CD4-positive, alpha-beta T cell treated with Interleukin-1 beta for 1 hour (primary cell): ENCODE measurements at places on chromosomes 13 and 19.
A peak's percentile ranks its signal among the peaks of the same experiment; 100 is the strongest.

GRCh38 chr13:77377016-77377415 lies 50.1 kb upstream of the MYCBP2 start:
- no peak for DNase-seq

DNA sequence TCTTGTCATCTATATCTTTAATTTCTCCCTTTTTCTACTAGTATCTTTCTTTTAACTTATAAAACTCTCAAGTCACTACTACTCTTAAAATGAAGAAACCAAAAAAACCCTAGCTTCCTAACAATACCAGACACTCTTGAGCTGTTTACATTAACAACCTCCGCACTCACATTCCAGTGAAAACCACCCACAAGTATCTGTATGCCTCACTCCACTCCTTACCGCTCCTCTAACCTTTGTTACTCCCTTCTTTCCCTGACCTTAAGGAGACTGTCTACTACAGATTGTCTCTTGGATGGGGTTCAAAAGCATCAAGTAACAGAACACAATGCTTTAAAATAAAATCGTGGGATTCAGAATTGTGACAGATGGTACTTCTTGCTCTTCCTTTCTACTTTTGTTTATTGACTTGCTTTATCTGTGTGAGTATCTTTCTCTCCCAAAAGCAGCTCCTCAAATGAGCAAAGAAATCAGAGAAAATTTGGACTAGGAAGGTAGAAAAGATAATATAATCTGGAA lies 110.0 kb upstream of the FBXL3 start:
- DNase-seq = no peak

GRCh38 chr19:6023085-6023682 lies 45.2 kb upstream of the RANBP3 start:
- no peak for DNase-seq

DNA sequence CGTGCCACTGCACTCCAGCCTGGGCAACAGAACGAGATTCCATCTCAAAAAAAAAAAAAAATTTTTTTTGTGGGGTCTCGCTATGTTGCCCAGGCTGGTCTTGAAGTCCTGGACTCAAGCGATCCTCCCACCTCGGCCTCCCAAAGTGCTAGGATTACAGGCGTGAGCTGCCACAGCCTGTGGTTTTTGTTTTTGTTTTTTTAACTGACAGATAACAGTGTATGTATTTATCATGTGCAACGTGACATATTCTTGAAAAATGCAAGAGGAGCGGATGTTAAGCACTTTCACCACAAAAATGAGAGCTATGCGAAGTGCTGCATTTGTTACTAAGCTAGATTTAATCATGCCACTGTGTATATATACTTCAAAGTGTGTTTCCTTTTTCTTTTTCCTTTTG lies 49.0 kb downstream of the ARHGEF18 start:
- DNase-seq = no peak

- no peak for DNase-seq
Observed at GRCh38 chr19:29040951-29041350, 172.0 kb downstream of the UQCRFS1 start.

- DNase-seq = no peak
Observed at GRCh38 chr19:6680141-6680540, 10.2 kb upstream of the TNFSF14 start.

- no peak for DNase-seq
Observed at GRCh38 chr19:30283556-30283955, 88.6 kb upstream of the ZNF536 start.

DNA sequence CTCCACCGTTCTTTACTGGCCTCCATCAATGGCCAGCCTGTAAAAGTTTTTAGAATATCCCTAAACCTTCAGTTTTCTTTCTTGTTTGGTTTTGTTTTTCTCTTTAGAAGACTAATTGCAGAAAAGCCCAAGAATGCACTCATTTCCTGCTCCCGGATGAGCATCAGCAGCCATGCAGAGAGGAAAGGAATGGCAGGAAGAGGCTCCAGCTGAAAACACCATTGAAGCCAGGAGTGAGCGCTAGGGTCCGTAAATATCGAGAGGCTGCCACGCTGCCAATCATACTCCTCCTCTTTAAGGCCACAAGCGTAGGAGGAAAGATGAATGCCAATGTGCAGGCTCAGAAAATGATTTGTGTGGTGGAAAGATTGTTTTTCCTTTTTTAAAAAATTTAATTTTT lies 57.4 kb upstream of the UBE2L5 start:
- no peak for DNase-seq

- DNase-seq = no peak
Observed at GRCh38 chr19:19649580-19649995, 6.1 kb upstream of the GMIP start.

DNA sequence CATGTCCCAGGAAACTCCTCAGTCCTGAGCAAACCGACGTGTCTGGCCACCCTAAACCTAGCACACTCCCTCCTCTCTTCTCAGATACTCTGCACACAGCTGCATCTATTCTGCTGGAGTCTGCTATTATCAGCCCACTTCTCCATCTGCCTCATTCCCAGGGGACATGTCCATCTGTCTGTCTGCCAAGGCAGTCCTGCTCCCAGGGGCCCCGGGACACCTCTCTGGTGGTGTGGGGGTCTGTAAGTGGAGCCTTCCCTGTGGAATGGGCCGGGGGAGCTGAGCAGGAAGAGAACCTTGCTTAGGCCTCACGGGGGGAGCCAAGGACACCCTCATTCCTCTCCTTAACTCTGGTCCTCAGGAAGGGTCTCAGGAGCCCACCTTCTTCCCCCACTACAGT lies 72.7 kb downstream of the ERICH6B start:
- no peak for DNase-seq

GRCh38 chr19:34963573-34964406 lies at the start of gene ZNF792:
Gene ZNF792, minus strand, starts transcription at chr19:34964229. Its CDS starts 567 bp downstream, at chr19:34963662.
- peak; percentile 29 for DNase-seq

DNA sequence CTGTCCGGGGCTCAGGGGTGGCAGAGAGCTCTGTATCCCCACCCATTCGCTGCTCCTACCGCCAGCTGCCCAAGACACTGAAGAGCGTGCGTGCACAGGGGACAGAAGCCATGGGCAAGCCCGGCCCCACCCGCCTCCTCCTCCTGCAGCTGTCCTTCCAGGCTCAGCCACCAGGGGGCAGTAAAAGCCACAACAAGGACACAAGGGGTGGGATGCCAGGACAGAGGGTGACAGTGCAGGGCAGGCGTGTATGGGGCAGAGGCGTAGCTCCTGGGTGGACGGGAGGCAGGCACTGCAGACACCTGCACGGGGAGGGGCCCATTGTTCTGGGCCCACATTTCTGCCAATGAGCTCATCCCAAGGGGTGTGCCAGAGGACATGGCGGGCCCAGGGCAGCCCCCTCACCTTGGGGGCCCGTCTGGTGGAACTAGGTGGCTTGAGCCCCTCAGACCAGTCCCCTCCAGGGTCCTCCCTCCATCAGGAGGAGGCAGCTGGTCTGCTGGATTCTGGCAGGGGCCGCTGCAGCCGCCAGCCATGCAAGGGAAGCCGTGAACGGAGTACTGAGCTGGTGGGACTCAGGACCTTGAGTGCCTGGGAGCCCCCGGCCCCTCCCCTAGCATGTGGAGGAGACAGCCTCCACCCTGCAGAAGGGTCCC lies 61.2 kb downstream of the MLLT1 start:
- peak; percentile 81 for DNase-seq

DNA sequence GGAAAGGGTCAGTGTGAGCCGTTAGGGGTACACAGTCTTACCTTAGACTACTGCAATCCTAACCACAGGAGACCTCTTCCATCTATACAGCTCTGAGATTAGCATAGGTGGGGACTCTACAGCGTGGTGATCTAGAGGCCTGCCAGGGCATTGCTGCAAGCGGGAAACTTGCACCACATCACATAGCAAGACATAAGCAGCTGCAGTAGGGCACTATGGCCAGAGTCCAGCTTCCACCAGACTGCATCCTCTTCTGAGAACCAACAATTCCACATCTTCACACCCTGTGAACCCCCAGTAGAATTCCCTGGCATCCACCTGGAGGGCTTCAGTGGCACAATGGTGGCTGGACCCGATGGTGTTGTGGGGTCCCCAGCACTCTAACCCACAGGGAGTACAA lies 1564.3 kb upstream of the PRR20A start:
- no peak for DNase-seq

DNA sequence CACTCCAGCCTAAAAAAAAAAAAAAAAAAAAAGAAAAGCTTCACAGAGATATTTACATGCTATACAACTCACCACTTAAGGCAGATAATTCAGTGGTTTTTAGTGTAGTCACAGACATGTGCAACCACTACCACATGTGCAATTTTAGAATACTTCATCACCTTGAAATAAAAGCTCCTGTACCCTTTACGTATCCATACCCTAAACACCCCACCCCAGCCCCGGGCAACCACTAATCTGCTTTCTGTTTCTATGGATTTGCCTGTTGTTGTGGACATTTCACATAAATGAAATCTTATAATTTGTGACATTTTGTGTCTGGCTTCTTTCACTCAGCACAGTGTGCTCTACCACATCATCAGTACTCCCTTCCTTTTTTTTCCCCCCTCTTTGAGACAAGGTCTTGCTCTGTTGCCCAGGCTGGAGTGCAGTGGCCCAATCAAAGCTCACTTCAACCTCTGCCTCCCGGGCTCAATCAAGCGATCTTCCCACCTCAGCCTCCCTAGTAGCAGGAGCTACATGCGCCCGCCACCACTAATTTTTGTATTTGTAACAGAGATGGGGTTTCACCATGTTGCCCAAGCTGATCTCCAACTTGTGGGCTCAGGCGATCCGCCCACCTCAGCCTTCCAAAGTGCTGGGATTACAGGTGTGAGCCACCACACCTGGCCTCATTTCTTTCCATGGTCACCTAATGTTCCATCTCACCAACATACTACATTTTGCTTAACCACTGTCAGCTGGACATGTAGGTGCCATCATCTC lies 4.0 kb downstream of the DDX39A start:
- DNase-seq = peak; percentile 38

DNA sequence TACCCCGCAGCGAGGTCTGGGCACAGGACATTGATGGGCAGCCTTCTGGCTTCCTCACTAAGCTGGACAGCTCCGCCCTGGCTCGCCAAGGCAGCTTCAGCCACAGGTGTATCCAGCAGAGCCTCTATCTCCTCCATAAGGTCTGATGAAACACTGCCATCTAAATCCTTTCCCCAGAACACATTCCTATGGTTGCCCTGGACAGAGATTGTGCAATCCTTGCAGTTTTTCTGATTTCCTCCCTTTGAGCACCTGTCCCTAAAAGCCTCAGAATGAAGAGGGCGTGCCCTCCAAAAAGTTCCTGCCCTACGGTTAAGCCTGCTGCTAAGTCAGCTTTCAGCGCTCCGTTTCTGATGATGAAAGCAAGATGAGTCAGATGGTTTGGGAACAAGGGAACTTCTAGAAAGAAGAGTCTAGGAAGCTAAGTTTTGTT lies 21.0 kb downstream of the CLEC4M start:
- DNase-seq = peak; percentile 38

GRCh38 chr13:94345374-94346195 lies 133.9 kb downstream of the DCT start:
- DNase-seq = no peak

GRCh38 chr13:107034236-107034872 lies 466.4 kb upstream of the ARGLU1 start:
- DNase-seq = no peak

DNA sequence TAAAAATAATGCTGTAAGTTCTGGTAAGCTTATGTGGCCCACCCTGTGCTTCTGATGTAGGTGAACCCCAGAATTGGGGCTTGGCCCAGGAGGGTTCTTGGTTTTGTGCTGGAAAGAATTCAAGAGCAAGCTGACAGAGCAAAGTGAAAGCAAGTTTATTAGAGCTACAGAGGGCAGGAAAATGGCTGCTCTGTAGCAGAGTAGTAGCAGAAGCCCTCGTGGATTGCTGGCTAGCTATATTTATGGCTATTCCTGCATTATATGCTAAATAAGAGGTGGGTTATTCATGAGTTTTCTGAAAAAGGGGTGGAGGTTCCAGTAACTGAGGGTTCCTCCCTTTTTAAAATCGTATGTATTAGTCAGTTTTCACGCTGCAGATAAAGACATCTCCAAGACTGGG lies 20.6 kb upstream of the ZNF599 start:
- DNase-seq = no peak

DNA sequence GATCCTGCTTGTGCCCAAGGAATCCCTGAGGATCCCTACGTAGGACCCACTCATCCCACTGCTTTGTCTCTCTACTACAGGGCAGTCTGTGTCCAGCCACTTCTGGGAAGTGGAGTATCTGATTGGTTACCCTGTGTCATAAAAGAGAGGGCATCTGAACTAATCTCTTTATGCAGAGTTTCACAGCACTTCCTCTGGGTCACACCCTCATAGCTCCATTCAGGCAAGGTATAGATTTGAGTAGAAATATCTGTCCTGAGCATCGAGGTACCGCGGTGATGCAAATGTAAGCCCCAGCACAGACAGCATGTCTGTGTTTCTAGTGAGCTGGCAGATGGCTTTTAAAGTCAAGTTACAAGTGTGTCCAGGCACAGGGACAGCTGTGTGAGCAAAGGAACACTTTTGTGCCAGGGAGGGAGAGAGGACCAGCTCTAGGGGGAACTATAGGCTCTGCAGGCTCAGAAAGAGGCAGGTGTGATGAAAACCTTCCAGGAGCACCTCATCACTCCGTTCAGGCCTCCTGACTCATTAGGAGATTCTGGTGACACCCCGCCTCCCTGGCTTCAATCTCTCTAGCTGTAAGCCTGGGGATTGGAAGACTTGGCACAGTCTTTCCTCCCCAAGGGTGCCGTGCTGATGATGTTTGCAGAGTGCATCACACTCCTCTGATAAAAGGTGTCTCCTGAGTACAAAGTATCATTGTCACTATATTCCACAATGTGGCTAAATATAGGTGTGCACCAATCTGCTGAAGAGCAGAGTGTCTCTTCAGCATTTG lies 84.3 kb upstream of the UBL3 start:
- no peak for DNase-seq
